Hepatocyte (in vitro differentiated cells): ENCODE measurements at places on chromosomes 11 and 22. TPM values are rescaled to one million over a fixed set of nuclear protein-coding genes. Genes with fewer than 3 reads are reported as not detected.

The TEAD1 gene
- polyA plus RNA-seq = 37.2 and 50.4 TPM in 2 replicates

- no peak for DNase-seq
Measured at GRCh38 chr11:111577821-111578220, 24.4 kb upstream of the SIK2 start.

- DNase-seq = no peak
Measured at GRCh38 chr11:121429556-121429955, 22.6 kb upstream of the SORL1 start.

DNA sequence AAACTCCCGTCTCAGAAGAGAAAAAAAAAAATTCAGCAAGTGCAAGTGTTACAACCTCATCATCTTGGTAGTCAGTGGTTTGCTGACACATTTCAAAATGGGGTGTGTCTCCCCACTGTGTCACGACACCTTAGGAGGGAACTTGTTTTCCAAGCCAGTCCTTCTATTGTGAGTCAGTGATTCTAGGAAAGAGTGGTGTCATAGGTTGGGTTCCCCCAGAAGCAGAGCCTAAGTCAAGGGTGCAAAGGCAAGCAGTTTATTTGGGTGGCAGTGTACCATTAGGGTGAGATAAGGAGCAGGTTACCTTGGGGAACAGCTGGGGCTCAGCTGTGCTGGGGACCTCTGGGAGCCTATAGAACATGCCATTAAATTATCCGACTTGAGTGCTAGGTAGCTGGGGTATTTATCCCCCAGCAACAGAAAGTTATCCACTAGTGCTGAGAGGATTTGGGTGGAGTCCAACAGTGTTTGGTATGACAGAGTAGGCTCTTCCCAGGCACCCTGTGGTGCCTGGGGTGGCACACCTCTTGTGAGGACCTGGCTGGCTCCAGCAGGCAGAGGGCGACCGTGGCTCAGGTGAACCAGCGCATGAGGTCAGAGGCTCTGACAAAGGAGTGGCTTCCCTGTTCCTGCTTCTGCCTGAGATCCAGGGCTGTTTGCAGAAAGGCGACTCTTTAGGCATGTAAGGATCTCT is 41.7 kb downstream of the KIAA1671 start:
- DNase-seq = peak; percentile 50
